ENCODE measurements at places on chromosomes 1 and 21. TPM values are rescaled to one million over a fixed set of nuclear protein-coding genes. Genes with fewer than 3 reads are reported as not detected.

- H3K4me1 ChIP-seq: no peaks in the 10 kb centered on the region
- no peak for DNase-seq
- H3K4me3 ChIP-seq: no peak overlapping the region
- H3K27ac ChIP-seq: no peak overlapping the region
These were observed 75.8 kb downstream of the TRIM33 start for GRCh38 chr1:114435088-114435715.

DNA sequence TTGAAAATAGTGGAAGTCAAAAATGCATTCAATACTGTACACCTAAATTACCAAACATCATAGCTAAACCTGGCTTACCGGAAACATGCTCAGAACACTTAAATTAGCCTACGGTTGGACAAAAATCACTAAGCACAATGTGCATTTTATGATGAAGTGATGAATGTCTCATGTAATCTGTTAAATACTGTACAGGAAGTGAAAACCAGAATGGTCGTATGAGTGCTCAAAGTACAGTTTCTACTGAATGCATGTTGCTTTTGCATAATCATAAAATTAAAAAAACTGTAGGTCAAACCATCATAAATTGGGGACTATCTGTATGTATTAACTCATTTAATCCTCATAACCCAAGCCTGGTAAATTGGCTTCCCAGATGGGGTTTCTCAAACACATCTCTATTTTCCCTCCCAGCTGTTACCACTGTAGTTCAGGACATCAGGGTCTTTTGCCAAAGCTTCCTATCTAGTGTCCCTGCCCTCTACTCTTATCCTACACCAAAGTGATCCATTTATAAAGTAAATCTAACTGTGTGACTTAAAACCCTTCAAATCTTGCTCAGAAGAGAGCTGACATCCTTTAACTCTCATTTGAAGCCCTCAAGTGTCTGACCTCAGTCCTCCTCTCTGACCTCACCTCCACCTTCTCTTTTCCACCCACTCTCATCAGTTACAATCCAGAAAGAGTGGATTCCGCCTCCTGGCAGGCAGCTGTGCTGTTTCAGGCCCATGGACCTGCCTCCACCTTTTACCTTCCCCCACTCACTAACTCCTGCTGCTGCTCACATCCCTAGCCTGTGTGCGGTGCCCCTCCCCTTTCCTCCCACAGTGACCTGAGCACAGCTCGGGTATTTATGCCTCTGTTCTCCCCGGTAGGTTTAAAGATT, 356.4 kb upstream of the ST6GALNAC5 start:
- no peak overlapping the region for H3K27ac ChIP-seq
- no peaks in the 10 kb centered on the region for H3K27me3 ChIP-seq
- no peak for DNase-seq
- H3K4me3 ChIP-seq: no peak overlapping the region
- H3K4me1 ChIP-seq: no peaks in the 10 kb centered on the region

- H3K27ac ChIP-seq: no peak overlapping the region
- H3K4me1 ChIP-seq: no peaks in the 10 kb centered on the region
- H3K36me3 ChIP-seq: no peaks in the 10 kb centered on the region
- DNase-seq: no peak
- no peaks in the 10 kb centered on the region for H3K27me3 ChIP-seq
- H3K4me3 ChIP-seq: no peak overlapping the region
These were observed 197.6 kb upstream of the UBE2U start for GRCh38 chr1:64005801-64006200.

DNA sequence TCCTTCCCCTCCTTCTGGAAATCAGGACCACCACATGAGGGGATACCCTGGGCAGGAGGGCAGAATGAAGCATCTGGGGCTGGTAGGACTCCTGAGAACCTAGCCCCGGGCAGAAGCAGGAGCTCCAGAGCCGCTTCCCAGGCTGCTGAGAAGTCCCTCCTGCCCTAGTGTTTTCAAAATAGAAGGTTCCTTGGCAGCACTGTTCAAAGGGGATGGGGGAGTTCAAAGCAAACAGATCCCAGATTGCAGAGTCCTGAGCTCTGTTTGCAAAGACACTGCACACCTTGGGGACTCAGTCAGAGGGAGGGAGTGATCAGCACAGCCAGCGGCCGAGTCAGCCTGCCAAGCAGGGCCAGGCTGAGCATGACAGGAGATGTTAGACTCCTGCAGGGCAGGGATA, 177.8 kb downstream of the PTPRU start:
- H3K27me3 ChIP-seq: no peaks in the 10 kb centered on the region
- no peaks in the 10 kb centered on the region for H3K4me1 ChIP-seq
- no peak for DNase-seq
- H3K36me3 ChIP-seq: no peaks in the 10 kb centered on the region
- no peak overlapping the region for H3K4me3 ChIP-seq

GRCh38 chr1:198809247-198809646, 170.4 kb downstream of the PTPRC start:
- no peaks in the 10 kb centered on the region for H3K4me1 ChIP-seq
- H3K27ac ChIP-seq: no peak overlapping the region
- no peak overlapping the region for H3K4me3 ChIP-seq
- no peak for DNase-seq
- H3K36me3 ChIP-seq: no peaks in the 10 kb centered on the region

The RNU1-4 gene
- 6,201 TPM for total RNA-seq

- DNase-seq: peak; percentile 63
- H3K27ac ChIP-seq: no peak overlapping the region
These were observed 76.7 kb downstream of the SIPA1L2 start for GRCh38 chr1:232553050-232553754.

DNA sequence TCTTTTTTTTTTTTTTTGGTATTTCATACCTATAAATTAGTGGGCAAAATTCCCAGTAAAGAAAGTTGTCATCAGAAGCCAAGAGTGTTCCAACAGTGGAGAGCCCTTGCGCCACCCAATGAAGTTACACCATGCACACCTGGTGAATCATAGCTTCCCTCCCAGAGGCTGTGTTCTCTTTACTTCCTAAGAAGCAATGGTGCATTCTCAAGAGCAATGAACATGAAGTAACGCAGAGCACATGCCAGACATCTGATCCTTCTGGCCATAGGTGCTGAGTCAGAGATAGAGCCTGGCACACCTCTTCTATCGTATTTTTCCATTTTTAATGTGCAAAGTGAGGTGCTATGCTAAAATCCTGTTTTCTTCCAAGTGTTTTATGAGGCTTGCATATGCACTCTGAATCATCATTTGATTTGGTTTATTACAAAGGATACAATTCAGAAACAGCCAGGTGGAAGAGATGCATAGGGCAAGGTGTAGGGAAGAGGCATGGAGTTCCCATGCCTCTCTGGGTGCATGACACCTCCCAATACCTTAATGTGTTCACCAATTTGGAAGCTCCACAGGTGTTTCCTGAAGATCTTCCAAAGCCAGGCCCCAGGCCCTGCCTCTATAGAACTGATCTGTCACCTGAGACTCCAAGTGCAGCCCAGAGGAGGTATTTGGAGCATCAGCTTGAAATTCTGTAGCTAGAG, 408.0 kb downstream of the SIPA1L2 start:
- no peaks in the 10 kb centered on the region for H3K27me3 ChIP-seq
- DNase-seq: no peak
- no peak overlapping the region for H3K27ac ChIP-seq
- no peak overlapping the region for H3K4me3 ChIP-seq
- no peaks in the 10 kb centered on the region for H3K4me1 ChIP-seq

- H3K36me3 ChIP-seq: no peaks in the 10 kb centered on the region
- H3K27ac ChIP-seq: no peak overlapping the region
- H3K4me1 ChIP-seq: no peaks in the 10 kb centered on the region
- H3K27me3 ChIP-seq: no peaks in the 10 kb centered on the region
- H3K4me3 ChIP-seq: no peak overlapping the region
These were observed 15.0 kb upstream of the EPHX1 start for GRCh38 chr1:225794954-225795353.

DNA sequence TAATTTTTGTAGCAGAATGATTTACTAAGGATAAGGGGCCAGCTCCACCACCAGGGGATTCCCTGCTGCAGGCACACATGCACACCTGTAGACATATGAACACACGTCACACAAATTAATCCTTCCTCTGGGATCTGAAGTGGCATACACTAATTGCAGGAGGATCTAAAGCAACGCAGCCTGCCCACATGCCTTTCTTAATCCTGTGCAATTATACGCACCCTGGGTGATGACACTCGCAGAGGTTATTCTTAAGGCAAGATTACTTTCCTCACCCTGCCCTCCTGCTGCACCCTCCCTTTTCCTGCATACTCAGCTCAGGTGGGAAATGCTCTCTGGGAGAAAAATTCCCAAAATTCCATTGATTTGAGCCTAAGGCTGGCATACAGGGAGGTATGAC, 7.5 kb upstream of the LORICRIN start:
- DNase-seq: no peak
- no peak overlapping the region for H3K4me3 ChIP-seq
- no peaks in the 10 kb centered on the region for H3K27me3 ChIP-seq
- H3K36me3 ChIP-seq: no peaks in the 10 kb centered on the region

The CNR2 gene
- total RNA-seq: not detected

- no peaks in the 10 kb centered on the region for H3K27me3 ChIP-seq
- no peak overlapping the region for H3K4me3 ChIP-seq
- H3K4me1 ChIP-seq: peaks cover 4% of the 10 kb centered on the region
- H3K27ac ChIP-seq: no peak overlapping the region
These were observed 35.6 kb downstream of the PTPN14 start for GRCh38 chr1:214515544-214516433.

DNA sequence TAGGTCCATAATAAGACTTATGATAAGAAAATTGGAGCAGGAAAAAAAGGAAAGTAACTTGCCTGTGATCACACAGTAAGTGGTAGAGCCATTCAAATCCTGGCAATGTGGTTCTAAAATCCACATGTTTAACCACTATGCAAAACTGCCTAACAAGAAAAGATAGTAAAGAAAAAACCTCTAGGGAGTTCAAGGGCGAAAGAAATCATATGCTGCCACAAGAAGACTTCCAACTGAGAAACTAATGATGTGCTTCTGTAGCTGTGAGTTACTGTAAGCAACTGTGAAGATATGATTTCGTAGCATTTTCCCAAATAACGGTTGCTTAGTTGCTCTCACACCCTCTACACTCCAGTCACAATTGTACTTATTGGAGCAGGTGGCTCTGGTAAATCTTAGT, 20.9 kb upstream of the LYPLAL1 start:
- no peaks in the 10 kb centered on the region for H3K4me1 ChIP-seq
- H3K4me3 ChIP-seq: no peak overlapping the region
- H3K27me3 ChIP-seq: no peaks in the 10 kb centered on the region
- DNase-seq: no peak
- no peak overlapping the region for H3K27ac ChIP-seq

The LCE1D gene
- total RNA-seq: not detected

GRCh38 chr1:25206201-25206600, 26.1 kb downstream of the SYF2 start:
- H3K4me3 ChIP-seq: no peak overlapping the region
- no peak for DNase-seq
- H3K4me1 ChIP-seq: no peaks in the 10 kb centered on the region

DNA sequence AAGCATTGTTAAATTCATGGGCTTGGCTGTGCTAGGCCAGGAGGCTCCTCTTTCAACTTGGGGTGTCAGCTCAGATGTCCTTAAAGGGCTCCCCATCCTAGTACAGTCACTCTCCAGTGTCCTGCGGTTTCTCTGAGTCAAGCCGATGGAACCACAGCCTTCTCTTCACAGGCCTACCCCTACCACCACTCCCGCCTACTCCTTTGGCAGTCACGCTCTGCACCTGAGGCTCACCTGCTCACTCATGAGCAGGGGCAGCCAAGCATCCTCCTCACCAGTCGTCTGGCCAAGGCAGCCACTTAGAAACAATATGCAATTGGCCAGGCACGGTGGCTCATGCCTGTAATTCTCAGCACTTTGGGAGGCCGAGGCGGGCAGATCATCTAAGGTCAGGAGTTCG, 3.6 kb downstream of the ACOT7 start:
- H3K4me3 ChIP-seq: no peak overlapping the region
- no peaks in the 10 kb centered on the region for H3K36me3 ChIP-seq
- no peak overlapping the region for H3K27ac ChIP-seq

GRCh38 chr1:43207229-43207853, 35.2 kb downstream of the CFAP57 start:
- no peaks in the 10 kb centered on the region for H3K27me3 ChIP-seq
- H3K4me3 ChIP-seq: no peak overlapping the region
- DNase-seq: no peak

- H3K4me3 ChIP-seq: no peak overlapping the region
- H3K4me1 ChIP-seq: no peaks in the 10 kb centered on the region
- no peak for DNase-seq
- no peaks in the 10 kb centered on the region for H3K27me3 ChIP-seq
- H3K36me3 ChIP-seq: no peaks in the 10 kb centered on the region
These were observed 84.2 kb downstream of the LBR start for GRCh38 chr1:225343618-225344017.

- peaks cover 17% of the 10 kb centered on the region for H3K4me1 ChIP-seq
- no peaks in the 10 kb centered on the region for H3K36me3 ChIP-seq
- no peak overlapping the region for H3K27ac ChIP-seq
- H3K27me3 ChIP-seq: no peaks in the 10 kb centered on the region
- no peak overlapping the region for H3K4me3 ChIP-seq
These were observed 1.1 kb upstream of the RAP1GAP start for GRCh38 chr1:21670059-21670881.

GRCh38 chr1:61975638-61976037, 219.0 kb upstream of the L1TD1 start:
- no peak overlapping the region for H3K27ac ChIP-seq
- no peaks in the 10 kb centered on the region for H3K36me3 ChIP-seq
- no peaks in the 10 kb centered on the region for H3K27me3 ChIP-seq
- no peak overlapping the region for H3K4me3 ChIP-seq
- DNase-seq: no peak
- no peaks in the 10 kb centered on the region for H3K4me1 ChIP-seq

GRCh38 chr1:14479865-14480264, 118.6 kb upstream of the KAZN start:
- H3K4me1 ChIP-seq: no peaks in the 10 kb centered on the region
- DNase-seq: no peak
- H3K27ac ChIP-seq: no peak overlapping the region
- H3K27me3 ChIP-seq: no peaks in the 10 kb centered on the region
- H3K4me3 ChIP-seq: no peak overlapping the region
- H3K36me3 ChIP-seq: no peaks in the 10 kb centered on the region

Measured in ovary (tissue), 10 donors.